ENCODE measurements at places on chromosomes 4 and X.

GRCh38 chr4:169707958-169708643 is 49.6 kb downstream of the HPF1 start:
- no peak for DNase-seq

DNA sequence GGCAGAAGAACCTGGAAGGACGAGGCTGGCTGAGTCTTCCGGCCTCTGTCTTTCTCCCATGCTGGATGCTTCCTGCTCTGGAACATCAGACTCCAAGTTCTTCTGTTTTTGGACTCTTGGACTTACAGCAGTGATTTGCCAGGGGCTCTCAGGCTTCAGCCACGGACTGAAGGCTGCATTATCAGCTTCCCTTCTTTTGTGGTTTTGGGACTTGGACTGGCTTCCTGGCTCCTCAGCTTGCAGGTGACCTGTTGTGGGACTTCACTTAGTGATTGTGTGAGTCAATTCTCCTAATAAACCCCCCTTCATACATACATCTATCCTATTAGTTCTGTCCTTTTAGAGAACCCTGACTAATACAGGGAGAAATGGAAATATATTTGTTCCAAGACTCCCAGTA is 265.8 kb downstream of the PCDH18 start:
- DNase-seq, result no peak

DNA sequence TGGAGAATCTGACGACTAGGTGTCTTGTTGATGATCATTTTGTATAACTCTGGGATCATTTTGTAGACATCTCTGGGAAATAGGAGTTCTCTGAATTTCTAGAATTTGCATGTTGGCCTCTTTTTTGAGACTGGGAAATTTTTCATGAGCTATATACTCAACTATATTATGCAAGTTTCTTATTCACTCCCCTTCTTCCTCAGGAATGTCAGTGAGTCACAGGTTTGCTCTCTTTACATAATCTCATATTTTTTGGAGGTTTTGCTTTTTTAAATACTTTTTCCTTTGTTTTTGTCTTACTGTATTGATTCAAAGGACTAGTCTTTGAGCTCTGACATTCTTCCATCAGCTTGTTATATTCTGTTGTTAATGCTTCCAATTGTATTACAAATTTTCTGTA is 1324.2 kb downstream of the TECRL start:
- DNase-seq, result no peak

DNA sequence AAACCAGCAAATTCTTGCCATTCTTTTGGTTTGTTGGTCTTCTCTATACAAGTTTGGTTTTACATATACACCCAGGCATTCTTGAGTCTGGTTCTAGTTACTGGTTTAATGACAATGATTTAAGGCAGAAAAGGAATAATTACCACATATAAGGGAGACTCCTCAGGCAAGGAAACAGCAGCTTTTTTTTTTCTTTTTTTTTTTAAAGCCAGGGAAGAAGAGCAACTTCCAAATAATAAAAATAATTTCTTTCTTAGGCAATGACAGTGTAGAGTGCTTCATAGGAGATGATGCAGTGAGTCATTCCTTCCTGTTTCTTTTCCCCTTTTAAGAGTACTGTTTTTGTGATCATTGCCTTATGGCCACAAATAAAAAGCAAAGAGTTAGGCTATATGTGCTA is 289.7 kb downstream of the DKK2 start:
- DNase-seq, result no peak

- no peak for DNase-seq
Observed at GRCh38 chr4:115674485-115674884, 561.1 kb upstream of the NDST4 start.
